ENCODE measurements at places on chromosomes 4 and X.

GRCh38 chr4:156677131-156677531 lies 294.5 kb downstream of the PDGFC start:
- DNase-seq = peak; percentile 28

DNA sequence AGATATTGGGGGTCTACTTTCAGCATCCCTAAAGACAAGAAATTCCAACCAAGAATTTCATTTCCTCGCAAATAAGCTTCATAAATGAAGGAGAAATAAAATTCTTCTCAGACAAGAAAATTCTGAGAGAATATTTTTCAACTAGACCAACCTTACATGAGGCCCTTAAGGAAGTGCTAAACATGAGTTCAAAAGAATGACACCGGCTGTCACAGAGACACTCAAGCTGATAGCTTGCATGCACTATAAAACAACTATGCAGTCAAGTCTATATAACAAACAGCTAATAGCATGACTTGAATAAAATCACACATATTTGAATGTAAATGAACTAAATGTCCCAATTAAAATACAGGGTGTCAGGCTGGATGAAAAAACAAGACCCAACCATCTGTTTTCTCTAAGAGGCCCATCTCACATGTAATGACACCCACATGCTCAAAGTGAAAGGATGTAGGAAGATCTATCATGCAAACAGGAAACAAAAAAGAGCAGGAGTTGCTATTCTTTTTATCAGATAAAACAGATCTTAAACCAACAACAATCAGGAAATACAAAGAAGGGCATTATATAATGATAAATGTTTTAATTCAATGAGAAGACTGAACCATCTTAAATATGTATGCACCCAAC lies 27.2 kb downstream of the FAAH2 start:
- no peak for DNase-seq

DNA sequence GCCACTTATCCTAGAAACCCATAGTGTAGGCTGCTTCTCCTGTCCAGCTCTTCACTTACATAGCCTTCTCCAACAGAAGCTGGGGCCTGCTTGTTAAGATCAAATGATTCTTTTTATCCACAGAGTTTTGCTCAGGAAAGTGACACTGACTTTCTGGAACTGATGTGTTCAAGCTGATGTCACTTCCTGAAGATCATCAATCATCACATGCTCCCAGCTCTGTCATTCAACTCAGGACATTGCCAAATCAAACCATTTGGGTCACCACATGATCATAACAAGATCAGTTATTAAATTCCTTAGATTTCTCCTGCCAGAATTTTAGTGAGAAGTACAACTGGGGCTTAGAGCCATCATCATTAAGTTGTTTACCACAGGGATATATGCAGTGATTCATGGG lies 39.4 kb downstream of the GLRA3 start:
- no peak for DNase-seq

- no peak for DNase-seq
These were observed 72.4 kb downstream of the IL21 start for GRCh38 chr4:122548452-122548851.

- DNase-seq = no peak
These were observed 513.7 kb downstream of the RPA4 start for GRCh38 chrX:97397371-97397770.

DNA sequence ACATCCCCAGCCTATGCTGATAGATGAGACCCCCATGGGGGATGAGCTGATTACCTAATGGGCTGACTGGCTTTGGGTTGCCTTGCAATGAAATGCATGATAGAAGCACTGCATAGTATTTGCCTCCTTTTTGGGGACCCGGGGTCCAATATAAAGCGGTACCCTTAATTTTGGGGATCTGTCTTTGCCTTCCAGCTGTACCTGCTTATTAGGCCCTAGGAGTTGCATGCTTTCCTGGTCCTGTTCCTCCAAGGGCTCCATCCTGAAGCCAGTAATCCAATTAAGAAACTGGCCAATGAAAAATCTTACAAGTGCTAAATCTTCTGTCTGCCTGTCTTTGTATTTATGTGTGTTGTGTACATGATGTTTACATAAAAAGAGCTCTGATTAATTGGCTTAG lies 791.6 kb downstream of the TRIML1 start:
- no peak for DNase-seq

GRCh38 chr4:7101692-7102515 lies 34.0 kb upstream of the GRPEL1 start:
- DNase-seq = peak; percentile 80

DNA sequence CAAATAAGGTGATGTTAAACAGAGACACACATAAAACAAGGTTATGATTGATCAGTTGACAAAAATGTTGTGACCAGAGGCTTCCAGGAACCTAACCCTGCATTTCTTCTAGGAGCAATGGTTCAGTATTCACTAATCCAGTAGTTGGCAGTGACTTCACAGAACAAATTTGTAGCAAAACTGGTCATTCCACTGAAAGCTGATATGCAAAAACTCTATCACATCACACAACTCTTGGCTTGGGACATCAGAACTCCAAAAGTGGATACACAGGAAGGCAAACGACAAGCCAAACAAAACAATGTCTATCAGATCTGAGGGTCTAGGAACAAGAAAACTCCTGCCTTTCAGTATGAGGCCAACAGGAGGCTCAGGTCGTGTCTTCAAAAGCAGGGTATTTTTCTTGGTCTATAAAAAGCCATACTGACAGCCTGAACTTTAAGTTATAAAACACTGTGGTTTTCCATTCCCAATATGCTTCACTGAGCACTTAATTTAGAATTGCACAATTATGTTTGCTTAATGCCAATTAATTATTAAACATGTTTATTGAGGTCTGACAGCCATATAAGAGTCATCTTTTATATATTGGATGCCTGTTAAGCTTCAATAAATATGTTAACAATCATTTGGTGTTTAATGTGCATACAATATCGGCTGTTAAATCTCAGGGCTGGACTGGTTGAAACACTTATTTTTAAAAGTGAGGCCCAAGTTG lies 45.6 kb downstream of the SOD3 start:
- no peak for DNase-seq
